Natural killer cell treated with Interleukin-12 subunit alpha and Interleukin-12 subunit beta and Interleukin-15 and Interleukin-18, amount 100 ng/mL, for 72 hours (primary cell): ENCODE measurements at places on chromosomes 2 and 18. TPM values are rescaled to one million over a fixed set of nuclear protein-coding genes. Genes with fewer than 3 reads are reported as not detected.

DNA sequence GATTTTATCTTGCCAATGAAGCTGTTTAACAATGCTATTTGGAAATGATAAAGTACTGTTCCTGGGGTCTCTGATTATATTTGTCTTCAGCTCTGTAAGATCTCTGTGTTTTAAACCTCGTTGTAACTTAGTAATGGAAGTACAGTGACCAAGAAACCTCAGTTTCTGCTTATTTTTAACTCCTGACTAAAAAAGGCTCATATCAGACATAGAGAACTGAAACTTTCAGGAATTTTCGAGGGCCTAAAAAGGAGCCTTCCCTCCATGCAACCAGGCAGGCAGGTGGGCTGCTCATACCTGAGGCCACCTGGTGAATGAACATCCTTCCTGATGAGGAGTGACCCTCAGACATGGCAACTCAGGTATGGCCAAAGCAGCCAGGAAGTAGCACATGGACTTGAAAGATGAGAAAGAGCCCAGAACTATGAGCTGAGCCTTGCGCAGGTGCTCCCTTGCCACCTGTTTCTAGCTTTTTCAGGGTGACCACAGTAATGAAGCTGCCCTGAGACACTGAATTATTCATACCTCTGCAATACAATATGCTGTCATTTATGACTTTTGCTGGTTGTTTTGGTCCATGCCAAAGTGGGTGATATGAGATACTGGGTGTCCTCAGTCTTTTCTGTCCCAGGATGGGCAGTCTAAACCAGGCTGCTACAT lies 23.9 kb downstream of the MYO3B start:
- peaks cover 4% of the 10 kb centered on the region for H3K27me3 ChIP-seq
- no peaks in the 10 kb centered on the region for H3K4me1 ChIP-seq
- no peak overlapping the region for H3K27ac ChIP-seq
- DNase-seq: no peak

Gene LIMS4
- 0.89 TPM for total RNA-seq

DNA sequence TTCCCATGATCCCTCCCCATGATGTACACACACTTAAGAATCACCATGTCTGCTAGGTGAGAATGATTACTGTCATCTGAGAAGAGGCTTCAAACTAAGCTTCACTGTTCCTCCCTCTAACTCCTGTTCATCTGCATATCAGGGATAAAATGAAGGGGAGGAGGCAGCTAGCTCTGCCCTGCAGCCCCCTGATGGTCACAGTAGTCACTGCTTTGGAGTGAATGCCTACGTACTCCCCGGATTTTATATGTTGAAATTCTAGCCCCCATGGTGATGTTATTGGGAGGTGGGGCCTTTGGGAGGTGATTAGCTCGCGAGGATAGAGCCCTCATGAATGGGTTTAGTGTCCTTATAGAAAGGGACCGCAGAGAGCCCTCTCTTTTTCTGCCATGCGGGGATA lies 156.4 kb downstream of the NCKAP5 start:
- no peaks in the 10 kb centered on the region for H3K36me3 ChIP-seq
- H3K4me3 ChIP-seq: no peak overlapping the region
- H3K27me3 ChIP-seq: no peaks in the 10 kb centered on the region

DNA sequence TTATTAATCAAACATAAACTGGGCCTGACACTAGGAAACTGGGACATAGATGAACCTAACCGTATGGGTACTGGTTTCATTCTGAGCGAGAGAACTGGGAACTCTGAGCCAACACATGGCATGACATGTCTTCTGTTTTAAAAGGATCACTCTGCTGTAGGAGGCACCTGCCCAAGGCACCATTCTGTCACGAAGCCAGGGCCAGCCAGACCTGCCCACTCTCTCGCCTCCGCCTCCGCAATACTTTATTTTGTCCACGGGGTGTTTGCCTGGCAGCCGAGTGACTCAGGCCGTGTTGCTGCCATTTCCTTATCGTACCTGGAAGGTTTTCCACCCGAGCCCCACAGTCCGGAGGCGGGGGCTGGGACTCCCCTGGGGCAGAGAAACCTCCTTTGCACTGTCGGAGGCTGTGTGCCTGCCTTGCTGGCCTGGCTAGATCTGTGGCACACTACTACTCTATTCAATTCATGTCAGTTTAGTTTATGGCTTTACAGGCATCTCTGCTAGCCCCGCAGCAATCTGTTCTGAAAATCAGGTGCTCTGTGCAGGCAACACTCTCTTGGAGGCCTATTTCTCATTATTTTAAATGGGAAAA lies 120.4 kb upstream of the ACKR3 start:
- DNase-seq: no peak
- peaks cover 11% of the 10 kb centered on the region for H3K27me3 ChIP-seq
- H3K4me3 ChIP-seq: no peak overlapping the region
- no peaks in the 10 kb centered on the region for H3K36me3 ChIP-seq
- H3K27ac ChIP-seq: no peak overlapping the region

DNA sequence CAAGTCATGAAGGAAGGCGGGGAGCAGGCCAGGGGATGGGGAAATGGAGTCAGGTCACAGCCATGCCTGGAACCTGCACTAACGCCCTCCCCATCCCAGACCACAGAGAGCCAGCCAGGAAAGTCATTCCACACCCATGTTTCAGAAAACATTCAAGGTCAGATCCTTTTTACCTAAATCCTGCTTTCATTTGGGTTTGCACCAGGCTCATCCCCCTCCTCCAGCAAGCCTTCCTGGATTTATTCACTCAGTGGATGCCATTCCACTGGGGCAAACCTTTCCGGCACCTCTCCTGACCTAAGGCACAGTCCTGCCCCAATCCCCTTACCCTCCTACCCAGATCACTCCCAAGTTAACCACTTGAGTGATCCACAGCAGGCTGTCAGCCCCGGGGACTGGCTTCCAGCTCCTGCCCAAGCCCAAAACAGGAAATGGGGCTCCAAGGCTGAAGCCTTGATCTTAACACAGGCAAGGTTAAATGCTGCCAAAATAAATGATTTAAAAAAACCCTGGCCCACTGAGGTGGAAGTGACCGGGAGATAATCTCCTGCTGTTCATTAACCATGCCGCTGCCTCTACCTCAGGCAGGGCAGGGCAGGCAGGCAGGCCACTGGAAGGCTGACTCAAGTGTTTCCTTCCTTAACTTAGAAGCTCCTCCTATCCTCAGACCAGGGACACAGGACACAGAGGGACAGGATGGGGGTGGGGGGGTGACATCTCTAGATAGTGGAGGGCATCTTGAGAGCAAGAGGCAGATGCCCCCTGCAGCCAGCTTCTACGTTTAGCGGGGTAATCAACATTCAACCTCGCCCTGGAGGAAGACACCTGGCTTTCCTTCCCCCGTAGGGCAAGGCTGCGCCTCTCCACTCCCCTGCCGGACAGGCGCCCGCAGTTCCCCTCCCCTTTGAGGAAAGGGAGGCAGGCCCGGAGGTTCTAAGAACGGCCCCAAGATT lies 1.4 kb downstream of the RAB11FIP5 start:
- no peak for DNase-seq
- H3K4me1 ChIP-seq: peaks cover 25% of the 10 kb centered on the region
- H3K27me3 ChIP-seq: no peaks in the 10 kb centered on the region
- H3K36me3 ChIP-seq: no peaks in the 10 kb centered on the region

Gene ZNF396
- 1.3 TPM for total RNA-seq

Gene MYO3B
- total RNA-seq: not detected

Gene EFEMP1
- total RNA-seq: not detected
